Right ventricle myocardium superior (tissue), 1 donor: ENCODE measurements at places on chromosomes 1 and 21.

GRCh38 chr1:14778541-14778897, 180.0 kb downstream of the KAZN start:
- DNase-seq: no peak

DNA sequence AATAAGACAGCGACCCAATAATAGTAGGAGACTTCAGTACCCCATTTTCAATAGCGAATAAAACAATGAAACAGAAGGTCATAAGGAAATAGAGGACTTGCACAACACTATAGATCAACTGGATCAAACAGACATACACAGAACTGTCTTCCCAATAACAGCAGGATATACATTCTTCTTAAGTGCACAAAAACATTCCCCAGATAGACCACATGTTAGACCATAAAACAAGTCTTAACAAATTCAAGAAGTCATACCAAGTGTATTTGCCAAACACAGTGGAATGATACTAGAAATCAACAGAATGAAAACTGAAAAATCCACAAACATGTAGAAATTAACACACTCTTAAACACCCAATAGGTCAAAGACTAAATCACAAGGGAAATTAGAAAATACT, 78.0 kb downstream of the LBR start:
- DNase-seq: no peak

GRCh38 chr21:39345440-39345839, 3.4 kb downstream of the HMGN1 start:
- no peak for DNase-seq

DNA sequence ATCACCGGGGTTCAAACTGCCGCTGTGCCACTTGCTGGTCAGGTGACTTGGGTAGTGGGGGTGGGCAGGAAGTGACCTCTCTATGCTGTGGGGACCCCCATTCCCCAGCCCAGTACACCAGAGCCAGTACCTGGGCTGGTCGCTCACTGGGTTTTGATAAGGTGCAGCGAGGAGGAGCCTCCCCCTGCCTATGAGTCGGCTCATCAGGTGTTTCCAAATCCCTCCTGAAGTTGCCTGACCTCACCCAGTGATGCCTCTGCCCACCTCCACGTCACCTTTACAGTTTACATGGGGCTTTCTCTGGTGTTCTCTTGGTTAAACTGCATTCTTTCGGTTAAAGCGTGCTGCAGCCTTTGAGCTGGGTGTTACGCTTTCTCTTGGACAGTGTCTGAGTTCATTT, 58.2 kb downstream of the ARHGEF10L start:
- no peak for DNase-seq

DNA sequence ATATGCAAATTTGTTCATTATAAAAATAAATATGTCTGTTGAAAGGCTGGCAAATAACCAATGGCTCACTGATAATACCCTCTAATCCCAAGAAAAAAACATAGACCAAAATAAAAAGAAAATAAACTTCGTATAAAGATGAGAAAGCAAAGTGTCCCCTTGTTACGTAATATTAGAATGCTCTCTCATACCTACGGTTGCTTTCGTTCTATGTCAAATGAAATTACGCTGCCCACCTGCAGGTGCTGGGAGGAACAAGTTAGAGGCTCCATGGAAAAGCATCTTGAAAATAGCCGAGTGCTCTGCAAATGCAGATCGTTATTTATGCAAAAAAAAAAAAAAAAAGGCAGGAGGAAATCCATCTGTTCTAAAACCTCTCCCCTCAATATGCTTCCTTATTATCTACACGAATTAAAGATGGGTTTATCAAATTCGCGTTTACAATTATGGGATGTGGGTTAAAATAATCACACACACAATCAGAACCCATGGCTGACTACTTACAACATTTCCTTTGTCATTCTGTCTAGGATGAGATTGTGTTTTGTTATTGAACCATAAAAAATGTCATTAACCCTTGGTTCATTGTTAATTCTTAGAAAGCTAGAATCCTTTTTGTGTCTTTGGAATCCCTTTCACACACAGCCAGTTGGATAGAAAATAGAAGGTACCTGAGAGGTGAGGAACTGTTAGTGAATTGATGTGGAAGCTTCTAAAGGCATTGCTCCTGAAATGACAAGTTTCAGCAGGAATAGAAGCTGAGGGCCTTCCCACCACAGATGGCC, 268.6 kb downstream of the SETD4 start:
- DNase-seq: no peak
